ENCODE measurements at places on chromosomes 6 and 20. TPM values are rescaled to one million over a fixed set of nuclear protein-coding genes. Genes with fewer than 3 reads are reported as not detected.

Gene COL21A1
- 31.4 TPM for total RNA-seq

Gene EYA2
- 24.4 TPM for total RNA-seq

Gene OR2J3
- not detected for total RNA-seq

Gene FLRT3
- 29.3 TPM for total RNA-seq

Gene E2F1
- 1.4 TPM for total RNA-seq

Gene CLPSL2
- total RNA-seq = not detected

DNA sequence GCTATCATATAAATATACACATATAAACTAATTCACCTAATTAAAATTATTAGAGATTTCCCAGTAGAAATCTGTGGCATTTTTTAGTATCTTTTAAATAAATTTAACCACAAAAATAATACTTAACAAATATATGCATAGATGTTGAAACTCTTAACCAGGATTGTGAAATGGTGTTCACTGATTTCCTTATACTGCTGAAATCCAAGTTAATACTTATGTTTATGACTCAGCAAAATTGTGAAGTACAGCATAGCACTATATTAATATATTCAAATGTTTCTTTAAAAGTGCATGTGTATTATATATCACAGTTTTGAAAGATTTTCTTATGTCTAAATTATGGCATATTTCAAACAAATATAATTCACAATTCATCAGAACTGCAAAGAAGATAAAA is 328.2 kb upstream of the MANEA start:
- no peak for DNase-seq

DNA sequence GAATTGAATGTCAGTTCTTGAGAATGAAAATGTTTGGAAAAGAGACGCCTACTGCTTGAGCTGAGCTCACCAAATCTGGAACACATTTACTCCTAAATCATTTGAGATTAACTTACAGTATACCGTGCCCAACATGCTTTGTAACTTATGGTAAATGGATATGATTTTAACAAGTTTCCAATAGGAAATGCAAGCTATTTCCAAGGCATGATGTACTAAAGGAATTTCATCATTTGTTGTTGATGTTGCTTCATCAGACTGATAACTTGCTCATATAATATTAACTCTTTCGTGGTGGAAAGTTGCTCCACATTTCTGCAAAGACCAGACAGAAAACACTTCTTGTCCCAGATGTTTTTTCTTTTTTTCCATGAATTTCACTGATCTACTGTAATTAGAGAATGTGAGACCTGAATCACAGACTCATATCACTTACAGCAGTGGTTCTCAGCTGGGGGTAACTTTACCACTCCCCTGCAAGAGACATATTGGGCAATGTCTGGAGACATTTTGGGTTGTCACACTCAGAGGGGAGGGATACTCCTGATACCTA is 116.6 kb upstream of the TRAF3IP2 start:
- DNase-seq = no peak

DNA sequence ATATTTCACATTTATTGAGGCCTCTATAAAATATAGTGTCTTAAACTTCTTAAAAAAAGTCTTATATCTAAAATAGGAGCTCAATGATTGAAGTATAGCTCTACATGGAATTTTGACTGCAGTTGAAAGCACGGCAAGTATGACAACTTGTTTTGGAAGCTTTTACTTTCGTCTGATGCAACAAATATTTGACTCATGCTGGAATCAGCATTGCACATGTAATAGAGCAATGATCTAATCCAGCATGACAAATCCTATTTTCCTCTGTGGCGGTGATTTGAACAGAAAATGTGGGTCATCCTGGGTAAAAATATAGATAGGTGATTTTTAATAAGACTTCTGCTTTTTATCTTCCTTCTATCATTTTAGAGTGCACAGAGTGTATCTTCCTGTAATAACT is 111.6 kb downstream of the TINAG start:
- no peak for DNase-seq

GRCh38 chr6:78883651-78884050 is 16.3 kb downstream of the IRAK1BP1 start:
- no peak for DNase-seq

GRCh38 chr20:36391456-36391855 is 85.3 kb downstream of the DLGAP4 start:
- DNase-seq = no peak

DNA sequence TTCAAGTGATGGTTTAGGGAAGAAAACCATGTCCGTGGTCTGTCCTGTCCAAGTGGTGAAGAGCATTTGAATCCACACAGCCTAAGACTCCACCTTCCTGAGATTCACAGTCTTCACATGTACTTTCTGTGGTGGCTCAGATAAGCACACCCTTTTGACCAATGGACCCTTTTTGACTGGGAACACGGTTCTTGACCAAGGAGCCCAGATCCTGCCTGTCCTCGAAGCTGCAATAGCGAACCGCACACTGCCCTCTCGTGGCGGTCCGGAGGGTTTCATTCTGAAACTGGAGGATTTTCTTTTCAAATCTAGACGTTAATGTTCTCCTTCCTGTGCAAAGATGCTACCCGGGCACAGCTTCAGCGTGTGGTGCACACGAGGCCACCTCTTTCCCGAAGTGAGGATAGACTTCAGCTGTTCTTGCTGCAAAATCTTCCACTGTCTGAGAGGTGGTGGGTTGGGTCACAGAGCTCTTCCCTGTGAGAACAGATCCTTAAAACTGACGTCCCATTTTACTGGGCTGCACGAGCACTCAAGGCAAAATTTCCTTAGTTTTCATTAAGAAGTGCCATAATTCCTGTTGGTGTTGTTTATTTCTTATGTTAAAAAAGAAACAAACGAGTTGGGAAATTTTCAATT is 90.5 kb downstream of the SYNJ2 start:
- peak; percentile 87 for DNase-seq

- DNase-seq = no peak
Measured at GRCh38 chr20:61210862-61211261, 41.2 kb upstream of the CDH4 start.

DNA sequence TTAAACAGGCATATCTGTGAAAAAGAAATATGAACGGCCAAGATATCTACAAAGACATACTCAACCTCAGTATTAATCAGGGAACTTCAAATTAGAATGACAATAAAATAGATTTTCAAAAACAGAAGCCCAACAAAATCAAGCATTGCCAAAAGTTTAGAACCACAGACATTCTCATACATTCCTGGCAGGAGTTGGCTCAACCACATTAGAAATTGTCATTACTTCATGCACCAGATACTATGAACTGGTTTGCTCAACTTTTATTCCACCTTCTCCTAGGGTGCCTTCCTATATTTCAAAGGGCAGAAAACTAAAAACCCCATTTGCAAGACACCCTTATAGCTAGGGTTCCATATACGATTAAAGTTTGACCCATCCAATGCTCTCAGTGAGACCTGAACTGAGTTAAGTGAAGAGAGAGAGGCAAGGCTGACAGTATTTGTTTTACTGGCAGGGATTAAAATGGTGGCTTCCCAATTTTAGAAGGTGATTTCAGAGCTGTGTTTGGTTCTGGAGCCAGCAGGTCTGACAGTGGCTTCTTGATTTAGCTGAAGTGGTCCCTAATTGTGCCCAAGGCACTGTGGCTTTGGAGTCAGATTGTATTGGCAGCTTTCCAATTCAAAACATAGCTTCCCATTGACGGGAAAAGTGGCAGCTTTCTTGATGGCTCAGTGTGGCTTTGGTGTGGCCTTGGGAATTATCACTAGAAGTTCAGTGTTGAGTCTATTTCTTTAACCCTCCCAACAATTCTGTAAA is 77.1 kb upstream of the CDYL start:
- no peak for DNase-seq

- no peak for DNase-seq
Measured at GRCh38 chr6:157585274-157586087, 204.5 kb downstream of the ZDHHC14 start.

DNA sequence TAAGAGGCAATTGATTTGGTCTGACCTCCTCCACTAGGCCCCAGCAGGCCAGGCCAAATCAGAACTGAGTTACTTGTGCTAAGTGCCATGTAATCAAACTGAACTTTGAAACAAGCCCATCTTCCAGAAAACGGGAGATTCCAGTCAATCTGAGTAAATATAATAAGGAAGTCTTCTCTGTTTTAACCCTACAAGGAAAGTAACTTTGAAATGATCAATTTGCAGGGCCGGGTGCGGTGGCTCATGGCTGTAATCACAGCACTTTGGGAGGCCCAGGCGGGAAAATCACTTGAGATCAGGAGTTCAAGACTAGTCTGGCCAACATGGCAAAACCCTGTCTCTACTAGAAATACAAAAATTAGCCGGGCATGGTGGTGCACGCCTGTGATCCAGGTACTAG is 2.0 kb upstream of the SHLD1 start:
- no peak for DNase-seq

GRCh38 chr6:158793432-158793831 is 25.7 kb downstream of the EZR start:
- no peak for DNase-seq

DNA sequence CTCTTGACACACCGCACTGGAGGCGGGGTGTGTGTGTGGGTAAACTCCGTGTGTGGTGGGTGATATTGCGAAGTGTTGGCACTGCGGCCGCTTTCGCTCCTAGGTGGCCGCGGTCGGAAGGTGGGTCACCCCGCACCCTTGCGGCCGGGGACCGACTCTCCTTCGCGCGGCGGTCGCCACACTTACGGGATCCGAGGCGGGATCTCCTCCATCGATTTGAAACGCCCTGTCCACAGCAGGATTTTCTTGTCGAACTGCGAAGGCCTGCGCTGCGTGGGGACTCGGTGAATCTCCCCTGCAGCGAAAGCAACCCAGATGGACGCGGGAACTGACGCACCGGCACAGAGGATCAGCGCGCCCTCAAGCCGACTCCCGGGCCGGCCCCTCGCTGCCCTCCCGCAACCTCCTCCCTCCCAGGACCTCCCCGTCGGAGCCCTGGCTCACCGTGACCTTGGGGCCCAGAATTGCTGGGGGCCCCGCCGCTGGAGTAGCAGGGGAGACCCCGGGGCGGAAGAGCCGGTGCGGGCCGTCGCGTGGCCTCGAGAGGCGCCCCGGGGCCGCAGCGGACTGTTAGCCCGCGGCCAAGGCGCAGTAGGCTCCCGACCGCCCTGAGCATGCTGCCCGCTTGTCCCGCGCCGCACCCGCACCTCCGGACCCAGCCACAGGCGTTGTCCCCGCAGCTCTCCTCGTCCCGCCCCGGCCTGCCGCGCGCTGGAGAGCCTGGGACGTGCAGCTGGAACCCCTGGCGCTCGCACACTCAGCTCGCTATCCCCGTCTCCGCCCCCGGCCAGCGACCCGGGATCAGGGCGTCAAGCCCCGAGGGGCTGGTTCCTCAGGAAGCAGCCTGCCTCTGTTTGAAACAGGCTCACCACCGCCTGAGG is at the start of gene FAM162B:
FAM162B (minus strand) TSS at position 759 of the 881 bp plus-strand sequence; CDS start at position 616, 143 bp downstream.
- peak; percentile 72 for DNase-seq

DNA sequence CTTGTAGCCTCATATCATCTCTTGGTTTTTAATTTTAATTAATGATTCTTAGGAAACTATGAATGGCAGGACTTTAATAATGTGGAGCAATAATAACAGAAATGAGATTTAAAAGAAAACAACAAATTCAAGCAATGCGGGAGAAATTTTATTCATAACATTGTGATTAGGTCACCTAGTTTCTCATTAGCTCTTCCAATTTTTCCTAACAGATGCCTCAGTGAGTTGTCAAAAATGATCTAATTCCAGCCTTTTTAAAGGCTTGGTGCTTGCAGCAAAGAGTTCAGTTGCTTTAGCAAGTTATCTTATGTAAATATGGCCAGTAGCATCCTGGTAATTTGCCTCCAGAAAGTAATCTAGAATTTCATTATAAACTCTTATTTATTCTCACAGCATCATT is 20.4 kb downstream of the PDE7B start:
- no peak for DNase-seq

- no peak for DNase-seq
Measured at GRCh38 chr6:24876499-24877465, 59.0 kb downstream of the RIPOR2 start.

GRCh38 chr6:1884313-1884712 is 274.6 kb downstream of the FOXC1 start:
- DNase-seq = no peak

DNA sequence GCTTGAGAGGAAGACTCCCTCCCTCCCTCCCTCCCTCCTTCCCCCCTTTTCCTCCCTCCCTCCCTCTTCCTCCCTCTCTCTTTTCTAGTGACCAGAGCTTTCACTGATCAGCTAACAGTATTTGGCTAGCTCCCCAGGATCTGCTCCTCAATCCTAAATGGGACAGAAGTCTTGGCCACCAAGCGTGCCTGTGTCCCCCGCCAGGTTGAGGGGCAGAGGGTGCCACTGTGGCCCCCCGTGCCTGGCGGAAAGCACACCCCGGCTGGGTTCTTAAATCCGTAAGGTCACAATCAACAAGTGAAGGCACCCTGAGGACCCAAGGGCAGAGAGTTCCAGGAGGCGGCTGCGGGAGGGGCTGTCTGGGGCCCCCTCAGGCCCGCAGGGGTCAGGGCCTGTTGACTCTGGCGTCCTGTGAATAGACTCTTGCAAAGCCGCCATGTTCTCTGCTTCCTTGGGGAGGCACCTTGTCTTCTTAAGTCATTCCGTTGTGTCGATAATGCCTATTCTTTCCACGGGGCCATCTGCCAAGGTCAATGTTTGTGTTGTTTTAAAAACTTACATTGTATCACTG is 38.9 kb upstream of the STX16 start:
- no peak for DNase-seq

DNA sequence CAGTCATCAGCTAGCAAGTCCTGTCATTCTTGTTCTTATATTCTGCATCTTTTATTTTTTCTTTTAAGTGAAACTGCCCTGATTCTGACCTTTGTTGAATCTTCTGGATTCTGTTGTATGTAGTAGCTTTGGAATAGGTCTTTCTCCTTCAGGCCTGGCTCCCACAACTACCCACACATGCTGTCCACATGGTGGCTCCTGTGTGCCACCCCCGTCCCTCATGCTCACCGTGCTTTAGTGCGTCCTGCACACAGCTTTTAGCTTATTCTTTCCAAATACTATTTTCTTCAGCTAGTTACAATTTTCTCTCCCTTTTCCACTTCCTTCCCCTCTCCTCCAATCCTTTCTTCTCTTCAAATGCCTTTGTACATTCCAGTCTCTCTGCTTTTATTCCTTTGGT is 61.8 kb downstream of the CTNNBL1 start:
- no peak for DNase-seq

DNA sequence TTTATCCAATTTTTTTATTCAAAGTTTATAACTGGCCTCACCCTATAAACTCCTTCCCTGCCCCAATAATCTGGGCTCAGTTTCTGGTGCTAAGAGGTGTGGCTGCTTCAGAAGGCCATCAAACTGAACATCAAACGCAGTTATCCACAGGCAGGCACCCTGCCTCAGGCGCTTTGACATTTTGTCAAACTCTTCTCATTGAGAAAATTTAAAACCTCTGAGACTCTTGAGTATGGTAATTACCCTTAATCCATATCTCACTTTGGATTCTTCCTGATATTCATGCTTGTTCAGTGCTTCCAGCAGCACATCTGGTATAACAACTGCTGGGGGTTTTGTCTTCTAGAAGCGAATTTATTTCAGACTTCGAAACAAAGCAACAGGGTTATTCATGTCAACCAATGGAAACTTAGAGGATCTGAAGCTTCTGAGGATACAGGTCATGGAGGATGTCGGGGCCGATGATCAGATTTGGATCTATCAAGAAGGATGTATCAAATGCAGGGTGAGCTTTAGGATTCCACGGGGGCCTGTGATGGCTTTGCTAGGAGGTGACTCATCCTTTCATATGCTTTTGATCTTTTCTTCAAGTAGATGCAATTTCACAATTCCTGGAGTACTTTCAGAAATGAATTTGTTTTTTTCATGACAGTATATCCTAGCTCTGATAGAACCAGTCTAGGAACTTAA is 68.2 kb downstream of the RTN4IP1 start:
- DNase-seq = no peak
